ENCODE measurements at places on chromosomes 11 and 22.

- no peak for DNase-seq
Observed at GRCh38 chr11:20949585-20949984, 280.2 kb downstream of the NELL1 start.

DNA sequence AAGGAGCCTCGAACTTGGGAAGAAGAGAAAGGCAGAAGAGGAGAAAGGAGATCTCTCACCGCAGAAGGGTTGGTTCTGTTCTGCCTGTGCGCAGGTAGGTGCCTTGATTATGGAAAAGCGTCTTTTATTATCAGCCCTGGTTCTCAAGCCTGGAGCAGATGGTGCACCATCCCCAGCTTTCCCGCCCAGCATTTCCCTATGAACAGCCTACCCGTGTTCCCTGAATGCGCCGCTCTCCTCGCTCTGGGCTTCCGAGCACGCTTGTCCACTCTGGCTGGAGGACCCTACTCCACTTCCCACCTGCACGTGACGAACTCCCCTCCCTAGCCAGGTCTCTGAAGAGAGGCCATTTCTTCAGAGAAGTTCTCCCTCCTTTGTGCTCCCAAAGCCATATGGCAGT is 15.2 kb downstream of the IGSF9B start:
- DNase-seq = no peak

DNA sequence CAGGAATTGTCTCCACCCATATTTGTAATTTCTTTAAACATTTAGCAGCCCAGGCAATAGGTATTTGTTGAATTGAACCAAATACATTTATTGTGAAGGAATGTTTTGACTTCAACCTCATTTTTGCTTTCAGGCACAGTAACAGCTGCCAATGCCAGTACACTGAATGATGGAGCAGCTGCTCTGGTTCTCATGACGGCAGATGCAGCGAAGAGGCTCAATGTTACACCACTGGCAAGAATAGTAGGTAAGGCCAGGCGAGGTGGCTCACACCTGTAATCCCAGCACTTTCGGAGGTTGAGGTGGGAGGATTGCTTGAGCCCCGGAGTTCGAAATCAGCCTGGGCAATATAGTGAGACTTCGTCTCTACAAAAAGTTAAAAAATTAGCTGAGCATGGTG is 20.9 kb downstream of the ACAT1 start:
- DNase-seq = no peak

- no peak for DNase-seq
Observed at GRCh38 chr22:43150731-43151206, 590 bp upstream of the TSPO start.

DNA sequence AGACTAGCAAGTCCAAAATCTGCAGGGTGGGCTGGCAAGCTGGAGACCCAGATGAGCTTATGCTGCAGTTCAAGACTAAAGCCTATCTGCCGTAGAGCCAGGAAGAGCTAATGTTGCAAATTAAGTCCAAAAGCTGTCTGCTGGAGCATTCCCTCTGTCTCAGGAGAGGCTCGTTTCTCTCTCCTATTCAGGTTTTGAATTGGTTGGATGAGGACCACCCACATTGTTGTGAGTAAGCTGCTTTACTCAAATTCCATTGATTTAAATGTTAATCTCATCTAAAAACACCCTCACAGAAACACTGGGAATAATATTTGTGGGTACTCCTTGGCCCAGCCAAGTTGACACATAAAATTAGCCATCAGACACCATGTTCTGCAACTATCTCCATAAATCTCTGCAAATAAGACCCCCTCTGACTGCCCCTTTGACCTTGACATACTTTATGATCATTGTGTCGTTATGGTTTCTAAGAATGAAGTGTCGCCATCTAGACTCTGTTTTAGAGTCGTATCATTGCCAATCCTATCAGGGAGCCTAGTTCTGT is 16.8 kb upstream of the CUL5 start:
- no peak for DNase-seq

DNA sequence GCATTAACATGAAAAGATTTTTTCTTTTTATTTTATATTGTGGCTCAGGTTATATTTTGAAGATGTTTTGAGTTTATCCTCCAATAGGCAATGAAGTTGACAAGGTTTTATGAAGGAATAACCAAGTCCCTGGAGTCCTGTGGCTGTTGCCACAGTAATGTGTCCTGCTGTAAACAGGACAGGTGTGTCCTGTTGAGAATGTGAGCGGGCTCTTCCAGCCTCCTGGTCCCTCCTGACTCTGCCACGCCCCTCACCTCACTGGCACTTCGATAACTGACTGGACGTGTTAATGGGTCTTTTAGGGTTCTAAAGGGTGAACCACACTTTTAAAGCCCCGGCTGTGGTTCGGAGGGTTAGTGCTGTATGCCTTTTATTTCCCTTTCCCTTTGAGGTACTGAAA is 47.8 kb upstream of the OR4B1 start:
- DNase-seq = no peak

- DNase-seq = no peak
Observed at GRCh38 chr11:71247551-71248250, 4.7 kb downstream of the SHANK2 start.

- DNase-seq = no peak
Observed at GRCh38 chr22:40637183-40638150, 948 bp upstream of the MRTFA start.

DNA sequence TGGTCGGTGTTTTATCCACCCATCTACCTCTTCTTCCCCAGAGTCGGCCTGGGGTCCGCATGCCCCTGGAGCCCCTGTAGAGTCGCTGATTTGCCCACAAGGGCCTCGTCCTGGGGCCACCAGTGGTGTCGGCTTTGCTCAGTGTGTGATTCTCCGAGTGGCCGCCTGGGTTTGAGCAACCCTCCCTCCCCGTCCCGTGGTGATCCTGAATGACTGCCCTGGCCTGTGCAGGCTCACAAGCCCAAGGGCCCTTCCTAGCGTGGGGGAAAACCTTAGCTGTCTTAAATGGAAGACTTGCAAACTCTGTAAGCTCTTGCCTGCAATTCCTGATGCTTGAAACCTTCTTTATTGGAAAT is 128.3 kb downstream of the OSBP2 start:
- no peak for DNase-seq

- DNase-seq = no peak
Observed at GRCh38 chr11:88169881-88170280, 5.4 kb downstream of the RAB38 start.

DNA sequence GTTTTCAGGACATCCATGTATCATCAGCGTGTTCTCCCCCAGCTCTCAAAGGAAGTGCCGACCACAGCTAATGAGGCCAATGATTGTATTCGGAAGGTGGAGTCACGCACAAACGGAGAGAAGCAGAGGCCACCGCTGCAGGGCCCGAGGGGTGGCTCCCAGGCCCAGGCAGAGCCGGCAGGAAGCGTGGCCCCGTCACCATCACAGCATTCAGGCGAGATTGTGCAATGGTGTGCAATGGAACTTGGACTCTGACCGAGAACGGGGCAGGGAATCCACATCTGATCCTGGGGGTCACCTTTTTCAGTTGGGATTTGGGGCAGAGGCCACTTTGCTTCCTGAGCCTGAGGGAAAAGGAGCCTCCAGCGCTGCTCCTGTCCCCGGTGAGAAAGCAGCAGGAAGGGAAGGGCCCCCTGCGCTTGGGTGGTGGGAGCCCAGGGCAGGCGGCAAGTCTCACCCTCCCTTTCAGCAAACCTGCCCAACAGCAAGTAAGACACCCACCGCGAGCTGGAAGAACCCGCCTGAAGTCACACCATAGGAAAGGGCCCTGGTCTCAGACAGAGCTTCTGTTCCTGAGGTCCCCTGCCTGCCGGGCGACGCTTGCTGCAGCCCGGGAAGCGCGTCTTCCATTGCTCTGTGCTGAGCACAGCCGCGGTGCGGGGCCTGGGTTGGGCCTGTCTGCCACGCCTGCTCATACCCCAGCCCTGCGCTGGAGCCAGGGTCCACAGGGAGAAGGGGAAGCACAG is 1430.7 kb downstream of the BRD1 start:
- no peak for DNase-seq

DNA sequence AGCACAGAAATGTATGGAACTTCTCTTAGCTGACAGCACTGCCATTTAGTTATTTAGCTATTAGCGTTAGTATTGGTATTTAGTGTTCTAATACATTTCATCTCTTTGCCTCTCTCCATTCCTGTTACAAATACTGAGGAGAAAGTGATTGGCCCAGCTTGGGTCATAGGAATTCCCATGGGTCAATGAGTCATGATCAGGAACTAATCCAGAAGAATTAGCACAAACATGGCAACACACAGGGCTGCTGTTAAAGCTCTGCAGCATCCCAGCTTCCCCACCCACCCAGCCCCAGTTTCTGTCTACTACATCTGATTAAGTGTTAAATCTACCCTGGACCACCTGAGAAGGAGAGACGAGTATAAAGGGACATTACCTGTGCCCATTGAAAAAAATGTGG is 36.1 kb downstream of the PDGFD start:
- DNase-seq = no peak
